CD4-positive, alpha-beta T cell treated with Interleukin-6 for 4 hours (primary cell): ENCODE measurements at places on chromosomes 7 and 10.

- DNase-seq, result no peak
Observed at GRCh38 chr10:29948881-29949355, 110.5 kb downstream of the JCAD start.

DNA sequence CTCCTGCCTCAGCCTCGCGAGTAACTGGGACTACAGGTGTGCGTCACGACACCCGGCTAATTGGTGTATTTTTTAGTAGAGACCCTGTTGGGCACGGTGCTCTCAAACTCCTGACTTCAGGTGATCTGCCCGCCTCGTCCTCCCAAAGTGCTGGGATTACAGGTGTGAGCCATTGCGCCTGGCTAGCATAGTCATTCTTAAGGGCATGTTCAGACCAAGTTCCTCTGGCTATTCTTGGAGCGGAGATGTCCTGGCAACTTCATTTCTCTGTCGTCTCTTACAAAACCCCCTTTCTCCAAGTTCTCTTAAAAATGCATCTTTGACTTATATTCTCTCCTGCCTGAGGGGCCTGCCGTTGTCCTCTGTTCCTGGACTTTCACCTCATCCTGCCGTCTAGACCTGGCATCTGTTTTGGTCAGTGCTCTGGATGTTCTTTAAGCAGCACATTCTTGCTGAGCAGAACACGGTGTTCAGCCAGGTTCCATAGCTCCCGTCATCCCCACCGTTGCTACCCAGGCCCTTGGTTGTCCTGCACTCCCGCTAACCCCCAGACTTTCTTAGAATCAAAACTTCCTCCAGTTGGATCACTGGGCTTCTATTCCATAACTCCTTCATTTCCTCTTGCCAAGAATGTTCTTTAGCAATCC lies 509.9 kb upstream of the GALNT17 start:
- no peak for DNase-seq

GRCh38 chr10:86536294-86536861 lies 14.8 kb upstream of the WAPL start:
- DNase-seq, result peak; percentile 68

DNA sequence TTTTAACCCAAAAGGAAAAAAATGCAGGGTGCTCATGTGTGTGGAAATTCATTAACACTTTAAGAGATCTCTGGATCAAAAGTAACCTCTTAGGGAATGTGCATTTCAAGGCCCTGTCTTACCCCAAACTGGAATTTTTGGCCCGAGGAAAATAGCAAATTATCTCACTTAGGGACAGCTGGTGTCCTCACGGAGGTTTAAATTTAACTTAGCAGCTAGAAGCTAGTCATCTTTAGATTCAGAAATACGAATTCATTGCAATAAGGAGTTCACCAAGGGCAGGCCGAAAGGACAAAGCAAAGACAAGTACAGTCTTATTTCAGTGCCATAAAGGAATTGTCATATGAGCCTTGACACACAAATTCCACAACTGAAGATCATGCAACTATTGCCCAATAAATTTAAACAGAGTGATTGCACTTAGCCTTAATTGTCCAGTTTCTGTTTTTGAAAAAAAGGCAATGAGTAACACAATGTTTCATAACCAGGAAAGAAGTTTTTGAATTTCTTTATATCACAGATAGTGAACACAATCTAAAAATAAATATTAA lies 22.4 kb upstream of the SEMA3C start:
- DNase-seq, result no peak

GRCh38 chr7:26599982-26600381 lies 264.4 kb downstream of the SKAP2 start:
- DNase-seq, result no peak

DNA sequence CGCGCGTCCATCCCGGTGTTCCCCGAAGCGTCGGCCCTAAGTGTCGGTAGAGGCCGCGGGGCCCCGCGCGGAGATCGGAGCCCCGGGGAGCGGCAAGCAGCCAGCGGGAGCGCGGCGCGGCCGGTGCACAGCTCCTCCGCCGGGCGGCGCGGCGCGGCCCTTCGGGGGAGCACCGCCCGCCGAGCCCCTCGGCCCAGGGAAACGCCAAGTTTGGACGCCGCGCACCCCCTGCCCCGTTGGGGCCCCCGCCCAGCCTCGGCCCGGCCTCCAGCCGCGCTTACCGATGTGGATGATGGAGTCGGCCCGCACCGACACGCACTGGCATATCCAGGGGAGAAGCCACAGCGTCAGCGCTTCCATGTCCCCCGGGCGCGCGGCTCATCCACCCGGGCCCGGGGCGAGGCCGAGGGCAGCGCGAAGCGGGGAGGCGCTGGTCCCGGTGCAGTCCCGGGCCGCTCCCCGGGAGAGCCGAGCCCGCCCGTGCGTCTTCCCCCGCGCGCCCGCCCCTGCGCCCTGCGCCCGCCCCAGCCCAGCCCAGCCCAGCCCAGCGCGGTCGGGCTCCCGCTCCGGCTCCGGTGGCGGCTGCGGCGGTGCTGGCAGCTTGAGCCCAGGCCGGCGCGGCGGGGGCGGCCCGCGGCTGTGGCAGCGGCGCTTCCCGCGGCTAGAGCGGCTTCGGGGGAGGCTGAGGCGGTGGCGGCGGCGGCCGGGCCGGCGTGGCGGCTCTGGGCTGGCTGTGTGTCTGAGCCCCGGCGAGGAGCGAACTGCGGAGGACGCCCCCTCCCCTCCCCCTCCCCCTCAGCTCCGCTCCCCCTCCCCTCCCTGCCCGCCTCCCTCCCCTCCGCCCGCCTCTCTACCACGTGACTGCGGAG lies at the start of gene GRID1:
Gene GRID1 (minus strand): TSS at position 763 of the 869 bp plus-strand sequence.
- DNase-seq, result peak; percentile 32

DNA sequence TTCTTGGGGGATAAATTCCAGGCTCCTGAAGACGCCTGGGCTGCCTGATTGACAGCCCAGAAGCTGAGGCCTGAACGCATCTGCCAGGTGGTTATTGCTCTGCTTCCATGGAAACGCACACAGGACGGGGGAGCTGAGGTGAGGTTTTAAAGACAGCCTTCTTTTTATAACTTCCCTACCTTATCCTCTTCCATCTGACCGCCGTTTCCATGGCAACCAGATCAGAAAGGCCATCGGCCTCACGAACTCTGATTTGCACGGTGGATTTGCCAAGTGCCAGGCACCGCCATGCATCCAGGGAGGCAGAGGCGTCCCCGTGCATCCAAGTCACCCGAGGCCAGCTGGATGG lies 260.9 kb downstream of the ADARB2 start:
- no peak for DNase-seq

- no peak for DNase-seq
Observed at GRCh38 chr7:79735012-79735411, 281.5 kb upstream of the MAGI2 start.

- no peak for DNase-seq
Observed at GRCh38 chr7:155560982-155561686, 14.8 kb upstream of the CNPY1 start.

DNA sequence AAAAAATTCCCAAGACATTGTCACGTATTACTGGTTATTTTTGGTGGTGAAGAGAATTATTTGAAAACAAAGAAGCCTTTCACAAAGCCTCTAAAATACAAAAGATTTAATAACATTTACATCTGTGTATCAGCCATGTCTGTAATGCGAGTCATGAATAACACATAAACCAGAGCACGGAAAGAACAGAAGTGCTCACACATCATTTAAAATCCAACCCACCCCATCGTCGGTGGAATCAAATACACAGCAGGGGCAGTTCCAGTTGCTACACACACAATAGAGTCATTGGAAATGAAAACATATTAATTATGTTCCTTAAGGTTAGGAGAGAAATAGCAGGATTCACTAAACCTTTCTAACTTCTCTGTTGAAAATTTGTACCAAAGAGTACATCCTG lies 1097.3 kb downstream of the KCNMA1 start:
- no peak for DNase-seq

GRCh38 chr10:100890673-100891317 lies 22.0 kb upstream of the SLF2 start:
- DNase-seq, result no peak

GRCh38 chr7:70681469-70682350 lies 450.2 kb upstream of the GALNT17 start:
- DNase-seq, result peak; percentile 25

- DNase-seq, result peak; percentile 67
Observed at GRCh38 chr10:124611738-124612137, 132.4 kb downstream of the FAM53B start.

GRCh38 chr7:35415411-35415822 lies 161.5 kb upstream of the TBX20 start:
- no peak for DNase-seq

GRCh38 chr7:18471476-18472160 lies 23.9 kb upstream of the HDAC9 start:
- DNase-seq, result no peak

- DNase-seq, result no peak
Observed at GRCh38 chr10:113709221-113709838, 29.6 kb downstream of the CASP7 start.

GRCh38 chr10:132422903-132423825 lies 26.2 kb downstream of the PWWP2B start:
- no peak for DNase-seq
